HL-60 (cell line): ENCODE measurements at places on chromosomes 11 and 22.

GRCh38 chr11:57100638-57101331 lies 81.0 kb upstream of the LRRC55 start:
- no peak for DNase-seq

DNA sequence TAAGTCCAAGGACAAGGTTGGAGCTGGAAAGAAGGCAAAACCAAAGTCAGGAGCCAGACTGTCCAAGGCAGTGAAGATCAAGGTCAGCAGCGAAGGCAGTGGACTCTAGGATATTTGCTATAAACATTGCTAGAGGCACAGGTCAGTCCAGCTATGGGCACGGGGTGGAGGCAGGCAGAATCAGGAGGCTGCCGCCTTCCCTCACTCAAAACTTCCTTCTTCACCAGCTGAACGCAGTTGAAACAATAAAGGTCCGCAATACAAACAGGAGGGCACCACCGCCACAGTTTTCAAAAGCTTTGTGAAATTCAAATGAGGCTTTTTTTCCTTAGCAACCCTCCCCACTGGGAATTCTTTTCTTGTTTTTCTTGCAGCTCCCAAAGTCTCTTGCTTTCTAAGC lies 372.4 kb downstream of the NXPE2 start:
- no peak for DNase-seq

DNA sequence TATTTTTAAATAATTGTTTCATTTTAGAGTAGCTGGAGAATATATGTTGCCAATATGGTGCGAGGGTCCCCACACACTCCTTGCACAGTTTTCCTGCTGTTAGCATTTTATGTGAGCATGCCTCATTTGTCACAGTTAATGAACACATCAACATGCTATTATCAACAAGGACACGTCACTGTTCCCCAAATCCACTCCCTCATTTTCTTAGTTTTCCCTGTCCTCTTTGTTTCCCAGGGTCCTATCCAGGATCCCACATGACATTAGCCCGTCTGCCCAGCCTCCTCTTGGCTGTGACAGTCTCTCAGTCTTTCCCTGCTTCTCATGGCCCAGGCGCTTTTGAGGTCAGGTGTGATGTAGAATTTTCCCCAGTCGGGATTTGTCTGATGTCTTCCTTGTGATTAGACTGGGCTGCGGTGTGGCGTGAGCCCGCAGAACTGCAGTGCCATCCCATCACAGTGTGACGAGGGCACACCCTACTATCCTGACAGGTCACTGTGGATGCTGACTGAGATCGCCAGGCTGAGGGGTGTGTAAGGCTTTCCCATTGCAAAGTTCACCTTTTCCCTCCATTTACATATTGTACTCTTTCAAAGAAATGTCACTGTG lies 450.6 kb upstream of the B3GAT1 start:
- DNase-seq: no peak

DNA sequence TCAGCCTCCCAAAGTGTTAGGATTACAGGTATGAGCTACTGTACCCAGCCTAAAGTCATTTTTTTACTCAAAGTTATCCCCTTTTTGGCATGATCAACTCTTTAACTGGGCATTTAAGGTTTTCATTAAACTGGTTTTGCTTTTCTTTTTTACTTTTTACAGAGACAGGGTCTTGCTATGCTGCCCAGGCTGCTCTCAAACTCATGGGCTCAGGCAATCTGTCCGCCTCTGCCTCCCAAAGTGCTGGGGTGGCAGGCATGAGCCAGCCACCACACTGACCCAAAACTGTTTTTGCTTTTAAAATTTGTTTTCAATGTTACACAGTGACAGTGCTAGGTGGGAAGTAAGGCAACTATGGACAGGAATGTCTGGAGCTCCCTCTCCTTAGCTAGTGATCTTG lies 3.9 kb upstream of the ZBED5 start:
- DNase-seq: no peak

DNA sequence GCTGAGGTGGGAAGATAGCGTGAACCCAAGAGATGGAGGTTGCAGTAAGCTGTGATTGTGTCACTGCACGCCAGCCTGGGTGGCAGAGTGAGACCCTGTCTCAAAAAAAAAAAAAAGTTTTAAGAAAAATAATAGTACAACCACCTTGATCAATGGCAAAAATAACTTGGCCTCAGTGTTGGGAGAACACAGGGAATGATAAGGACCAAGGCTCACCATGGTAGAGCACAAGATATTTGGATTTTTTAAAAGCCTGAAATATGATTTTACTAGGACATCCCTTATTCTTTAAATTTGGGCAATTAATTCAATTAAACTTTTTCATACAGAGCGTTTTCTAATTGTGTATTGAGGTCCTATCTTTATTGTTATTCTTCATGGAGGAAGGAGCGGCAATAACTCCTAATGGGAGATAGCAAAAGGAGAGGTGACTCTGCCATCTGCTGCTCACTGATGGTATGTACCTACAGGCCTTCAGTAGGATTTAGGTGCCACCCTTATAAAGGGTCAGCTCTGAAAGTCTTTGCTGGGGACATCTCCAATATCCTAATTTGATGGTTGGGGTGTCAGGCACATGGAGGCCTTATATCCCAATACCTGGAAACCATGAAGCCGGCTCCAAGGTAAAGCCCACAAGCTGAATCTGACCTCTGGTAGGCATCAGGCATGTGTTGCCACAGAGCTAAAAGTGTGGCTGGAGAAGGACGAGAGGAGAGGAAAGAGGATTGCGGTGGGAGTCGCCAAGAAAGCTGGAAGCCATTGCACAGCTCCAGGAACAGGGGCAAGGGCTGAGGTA lies 21.9 kb upstream of the POLD3 start:
- peak; percentile 24 for DNase-seq

- DNase-seq: no peak
Observed at GRCh38 chr11:26326793-26327400, 5.0 kb upstream of the ANO3 start.

GRCh38 chr11:78876676-78877075 lies 302.0 kb upstream of the NARS2 start:
- no peak for DNase-seq

DNA sequence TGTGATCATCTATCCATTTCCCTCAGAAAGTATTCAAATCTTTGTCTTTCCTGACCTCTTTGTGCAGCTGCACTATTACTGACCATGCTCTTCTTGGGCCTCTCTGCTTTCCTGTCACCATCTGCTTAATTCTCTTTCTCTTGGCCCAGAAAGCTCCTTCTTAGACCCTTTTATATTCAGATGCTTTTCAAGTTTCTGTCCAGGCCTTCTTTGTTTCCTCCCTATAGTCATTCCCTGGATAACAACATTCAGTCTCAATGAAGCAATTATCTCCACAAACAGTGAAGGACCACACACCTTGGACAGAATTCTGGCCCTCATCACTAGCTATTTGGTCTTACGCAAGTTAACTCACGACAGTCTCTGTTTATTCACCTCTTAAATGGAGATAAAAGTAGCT lies 89.7 kb downstream of the LARGE2 start:
- no peak for DNase-seq

GRCh38 chr11:106421676-106422292 lies 344.3 kb downstream of the AASDHPPT start:
- no peak for DNase-seq

GRCh38 chr22:17639247-17639741 lies 737 bp downstream of the BCL2L13 start:
- DNase-seq: no peak

GRCh38 chr11:33375688-33376311 lies 118.6 kb downstream of the HIPK3 start:
- no peak for DNase-seq

DNA sequence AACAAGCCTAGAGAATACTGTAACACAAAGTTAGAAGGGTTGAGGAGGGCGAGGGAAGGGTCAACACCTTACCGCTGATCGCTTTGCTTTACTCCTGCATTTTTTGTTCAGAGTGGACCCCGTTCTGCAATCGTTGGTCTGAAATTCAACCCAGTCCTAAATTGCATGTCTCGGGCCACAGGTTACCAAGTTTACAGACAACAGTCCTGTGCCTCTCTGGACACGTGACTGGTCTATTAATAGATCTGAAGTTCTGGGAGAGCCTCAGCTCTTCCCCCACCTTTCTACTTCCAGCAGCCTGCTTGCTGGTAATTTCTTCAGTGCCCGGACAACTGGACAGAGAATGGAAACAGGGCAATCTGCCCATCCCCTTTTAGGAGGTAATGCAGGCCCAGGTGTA lies 74.2 kb downstream of the STIM1 start:
- no peak for DNase-seq

- DNase-seq: no peak
Observed at GRCh38 chr11:826227-826621, 1.5 kb upstream of the CRACR2B start.

GRCh38 chr22:36164621-36165020 lies 4.1 kb upstream of the APOL3 start:
- DNase-seq: no peak

- DNase-seq: no peak
Observed at GRCh38 chr11:77152846-77153245, 24.8 kb downstream of the MYO7A start.

DNA sequence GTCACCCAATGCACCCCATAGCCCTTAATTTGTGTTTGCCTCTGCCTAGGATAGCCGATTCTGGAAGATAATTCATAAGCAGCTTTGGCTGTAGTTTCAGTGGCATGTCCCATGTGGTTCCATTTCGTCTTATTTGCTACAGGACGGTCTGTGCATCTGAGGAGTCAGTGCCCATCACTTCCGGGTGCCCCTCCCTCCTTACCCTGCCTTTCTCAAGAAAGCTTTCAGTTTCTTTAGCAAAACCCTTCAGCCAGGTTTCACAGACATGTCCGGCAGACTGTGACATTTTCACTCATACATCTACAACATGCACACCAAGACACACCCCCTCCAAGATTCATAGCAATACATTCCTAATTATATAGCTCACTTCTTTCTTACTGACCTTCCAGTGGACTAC lies 14.3 kb downstream of the TP53AIP1 start:
- DNase-seq: no peak

GRCh38 chr11:20249796-20250195 lies 89.5 kb upstream of the DBX1 start:
- no peak for DNase-seq

DNA sequence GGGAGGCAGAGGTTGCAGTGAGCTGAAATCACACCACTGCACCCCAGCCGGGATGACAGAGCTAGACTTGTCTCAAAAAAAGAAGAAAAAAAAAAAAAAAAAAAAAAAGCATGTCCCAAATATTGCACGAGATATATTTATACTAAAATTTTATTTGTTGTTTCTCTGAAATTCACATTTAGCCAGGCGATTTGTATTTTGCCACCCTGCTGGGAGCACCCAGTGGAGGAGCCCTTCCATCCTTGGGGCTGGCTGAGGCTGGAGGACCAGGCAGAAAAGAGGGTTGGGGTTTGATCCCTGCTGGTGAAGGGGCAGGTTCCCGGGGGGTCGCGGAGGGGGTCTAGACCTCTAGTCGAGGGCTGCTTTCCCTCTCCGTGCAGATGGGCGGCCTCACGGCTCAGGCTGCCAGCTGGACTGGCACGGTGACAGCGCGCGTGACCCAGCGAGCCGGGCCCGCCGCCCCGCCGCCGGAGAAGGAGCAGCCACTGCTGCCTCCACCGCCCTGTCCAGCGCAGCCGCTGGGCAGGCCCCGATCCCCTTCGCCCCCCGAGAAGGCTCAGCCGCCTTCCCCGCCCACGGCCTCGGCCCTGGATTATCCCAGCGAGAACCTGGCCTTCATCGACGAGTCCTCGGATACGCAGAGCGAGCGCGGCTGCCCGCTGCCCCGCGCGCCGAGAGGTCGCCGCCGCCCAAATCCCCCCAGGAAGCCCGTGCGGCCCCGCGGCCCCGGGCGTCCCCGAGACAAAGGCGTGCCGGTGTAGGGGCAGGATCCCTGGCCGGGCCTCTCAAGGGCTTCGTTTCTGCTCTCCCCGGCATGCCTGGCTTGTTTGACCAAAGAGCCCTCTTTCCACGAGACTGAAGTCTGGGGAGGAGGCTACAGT lies 952 bp upstream of the CATSPERZ start:
- no peak for DNase-seq

GRCh38 chr11:79244241-79244772 lies 196.5 kb downstream of the TENM4 start:
- no peak for DNase-seq
